ENCODE measurements at places on chromosomes 6 and 20.

- no peak for DNase-seq
Measured at GRCh38 chr6:100915876-100916275, 34.7 kb upstream of the ASCC3 start.

- DNase-seq: no peak
Measured at GRCh38 chr20:34011275-34011674, 17.6 kb downstream of the RALY start.

DNA sequence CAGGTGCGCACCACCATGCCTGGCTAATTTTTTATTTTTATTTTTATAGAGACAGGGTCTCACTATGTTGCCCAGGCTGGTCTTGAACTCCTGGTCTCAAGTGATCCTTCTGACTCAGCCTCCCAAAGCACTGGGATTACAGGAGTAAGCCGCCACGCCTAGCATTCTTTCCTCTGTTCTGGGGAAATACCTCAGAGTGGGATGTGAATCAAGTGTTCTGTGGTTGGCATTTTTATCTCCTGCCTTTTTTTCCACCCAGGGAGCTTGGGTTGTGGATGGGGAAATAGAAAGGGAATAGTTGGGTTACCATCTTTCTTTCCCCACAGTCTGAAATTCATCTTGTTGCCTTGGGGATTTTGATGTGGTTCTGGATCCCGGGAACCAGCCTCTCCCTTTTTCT is 24.1 kb downstream of the TFAP2C start:
- DNase-seq: no peak

DNA sequence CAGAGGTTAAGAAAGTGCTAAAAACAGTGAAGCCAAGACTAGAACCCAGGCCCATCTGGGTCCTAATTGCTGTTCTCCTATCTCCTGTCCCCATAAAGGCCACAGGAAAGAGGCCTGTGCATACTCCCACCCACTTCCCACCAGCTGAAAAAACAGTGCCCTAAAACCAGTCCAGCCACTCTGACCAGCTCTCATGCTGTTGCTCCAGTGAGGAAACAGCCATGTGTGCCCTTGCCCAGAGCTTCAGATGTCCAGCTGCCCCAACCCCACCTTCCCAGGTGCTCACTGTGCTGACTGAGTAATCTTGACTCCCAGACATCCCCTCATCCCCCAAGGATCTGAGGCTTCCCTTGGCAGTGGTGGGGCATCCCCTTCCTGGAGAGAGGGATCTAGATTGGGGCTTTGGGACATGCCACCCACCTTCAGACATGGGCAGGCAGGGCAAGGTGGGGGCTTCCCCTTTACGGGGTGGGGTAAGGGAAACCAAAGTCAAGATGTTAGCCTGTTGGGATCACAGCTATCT is 28.7 kb downstream of the KCNK5 start:
- no peak for DNase-seq

DNA sequence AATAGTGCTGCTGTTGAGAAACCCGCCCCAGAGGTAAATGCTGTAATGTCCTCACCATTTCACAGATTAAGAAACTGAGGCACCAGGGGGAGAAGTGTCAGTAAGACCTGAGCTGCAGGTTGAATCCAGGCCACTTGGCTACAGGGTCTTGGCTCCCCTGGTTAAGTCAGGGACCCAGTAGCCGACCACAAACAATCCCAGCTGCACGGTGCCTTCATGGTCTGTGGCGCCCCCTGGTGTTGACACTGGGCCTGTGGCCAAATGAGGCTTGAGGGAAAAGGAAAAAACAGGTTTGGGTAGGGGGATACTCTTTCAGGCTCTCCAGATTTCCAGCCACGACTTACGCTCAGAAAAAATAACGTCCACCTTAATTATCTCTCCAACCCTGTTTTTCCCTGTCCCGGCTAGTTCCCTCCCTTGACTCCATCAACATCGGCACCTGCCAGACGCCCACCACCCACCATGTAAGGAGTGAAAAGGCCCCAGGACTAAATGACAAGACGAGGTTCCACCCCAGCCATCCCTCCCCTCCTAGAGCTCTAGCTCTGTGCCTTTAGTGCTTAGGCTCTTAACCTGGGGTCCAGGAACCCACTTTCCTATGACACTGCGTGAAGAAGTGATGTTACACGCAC is 47.7 kb upstream of the POLR1H start:
- no peak for DNase-seq

GRCh38 chr6:142374965-142375733 is 73.3 kb downstream of the ADGRG6 start:
- DNase-seq: no peak

DNA sequence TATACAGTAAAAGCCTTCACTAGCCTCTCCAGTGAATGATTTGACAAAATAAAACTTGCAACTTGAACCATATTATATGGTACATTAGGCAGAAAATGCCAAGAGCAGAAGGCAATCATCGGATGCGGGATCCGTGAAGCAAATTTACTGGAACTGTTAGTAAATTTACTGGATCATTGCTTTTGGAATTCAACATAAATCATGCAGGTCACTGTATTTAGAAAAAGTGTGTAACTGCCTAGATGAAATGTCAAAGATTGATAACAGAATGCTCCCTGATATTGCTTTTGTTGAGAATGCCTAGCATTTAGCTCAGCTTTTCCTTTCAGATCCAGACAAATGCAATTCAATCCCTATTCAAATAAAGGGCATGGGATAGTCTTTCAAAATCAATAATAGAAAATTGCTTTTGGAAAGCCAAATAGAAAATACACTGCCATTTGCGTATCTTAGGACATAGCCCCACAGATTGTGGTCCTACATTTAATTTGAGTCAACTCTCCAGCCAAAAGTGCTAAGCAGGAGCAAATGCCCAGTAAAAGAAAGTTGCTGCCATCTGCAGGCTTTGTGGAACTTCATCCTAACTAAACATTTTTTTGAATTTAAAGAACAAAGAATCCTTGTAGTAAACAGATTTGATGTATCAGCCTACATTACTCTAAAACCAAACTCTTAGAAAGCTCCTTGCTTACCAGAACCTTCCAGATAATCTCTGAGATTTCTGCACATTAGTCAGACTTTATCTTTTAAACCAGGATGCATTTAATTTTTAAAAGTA is 109.5 kb upstream of the HSF2 start:
- DNase-seq: no peak

DNA sequence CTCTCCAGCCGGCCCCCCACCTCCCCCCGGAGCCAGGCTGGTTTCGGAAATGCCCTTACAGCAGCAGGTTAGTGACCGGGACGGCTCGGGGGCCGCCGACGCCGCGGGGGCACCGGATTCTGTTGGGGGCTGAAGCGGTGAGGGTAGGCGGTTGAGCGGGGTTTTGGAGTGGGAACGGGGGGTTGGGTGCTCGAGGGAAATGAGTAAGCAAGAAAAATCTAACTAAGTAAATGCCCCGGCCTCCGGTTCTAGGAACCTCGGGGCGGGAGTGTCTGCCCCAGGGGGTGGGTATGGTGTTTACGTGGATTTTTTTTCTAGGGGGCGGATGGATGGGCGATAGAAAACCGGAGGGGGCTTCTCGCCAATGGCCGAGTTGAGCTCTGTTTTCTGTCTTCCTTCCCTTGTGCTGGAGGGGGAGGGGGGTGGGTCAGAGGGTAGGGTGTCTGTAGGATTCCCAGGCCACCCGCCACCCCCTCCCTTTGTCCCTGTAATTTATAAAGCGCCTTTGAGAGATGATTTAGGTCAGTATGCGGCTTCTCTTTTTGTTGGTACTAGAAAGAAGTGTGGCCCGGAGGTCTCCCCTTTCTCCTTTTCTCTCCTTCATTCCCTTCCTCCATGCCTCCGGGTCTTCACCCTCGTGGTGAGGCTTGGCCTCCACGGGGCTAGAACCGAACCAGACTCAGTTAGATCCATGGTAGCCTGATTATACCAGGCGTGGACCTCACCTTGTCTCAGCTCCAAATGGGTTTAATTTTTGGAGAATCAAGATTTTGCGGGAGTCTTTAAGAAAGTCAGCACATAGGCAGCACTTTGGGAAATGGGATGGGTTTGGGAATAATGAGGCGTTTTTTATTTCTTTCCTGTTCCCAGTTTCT is 2.3 kb downstream of the E2F3 start:
- peak; percentile 63 for DNase-seq
